NCI-H1436 (cell line): ENCODE measurements at places on chromosomes 7 and 10.

- DNase-seq, result no peak
Measured at GRCh38 chr7:91235211-91235832, 28.9 kb upstream of the FZD1 start.

- no peak for DNase-seq
Measured at GRCh38 chr7:121342631-121343030, 13.8 kb downstream of the WNT16 start.

GRCh38 chr10:35762311-35763030, 120.4 kb upstream of the FZD8 start:
- DNase-seq, result no peak

GRCh38 chr7:39761449-39761848, 138.1 kb downstream of the RALA start:
- no peak for DNase-seq

GRCh38 chr7:107398161-107398560, 71.7 kb upstream of the GPR22 start:
- DNase-seq, result no peak

- DNase-seq, result no peak
Measured at GRCh38 chr10:122018951-122019413, 30.0 kb downstream of the TACC2 start.

DNA sequence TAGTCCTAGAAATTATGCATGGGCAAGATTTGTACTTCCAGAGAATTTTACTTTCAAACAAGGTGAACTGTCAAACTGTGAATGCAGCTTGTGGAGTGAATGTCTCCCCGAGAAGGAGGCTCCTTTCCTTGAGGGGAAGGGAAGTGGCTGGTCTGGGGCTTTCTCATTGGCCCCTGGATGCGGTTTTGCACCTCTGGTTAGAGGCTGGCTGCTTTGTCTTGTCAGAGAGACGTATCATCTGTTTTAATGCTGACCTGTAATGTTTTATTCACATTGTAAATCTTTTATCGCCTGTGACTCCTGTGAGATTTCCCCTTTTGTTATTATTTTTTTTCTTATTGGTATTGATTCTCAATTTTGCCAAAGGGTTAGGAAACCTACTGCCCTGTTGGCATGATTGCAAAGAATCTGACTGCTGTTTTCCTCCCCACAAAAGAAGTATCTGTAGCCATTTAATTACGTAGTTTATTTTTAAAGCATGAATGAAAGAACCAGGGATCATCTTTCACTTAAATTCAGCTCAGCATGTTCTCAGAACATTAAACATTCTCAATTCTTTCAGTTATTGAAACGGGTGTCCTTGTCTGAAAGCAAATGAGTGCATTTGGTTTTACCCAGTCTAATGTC, 238.3 kb upstream of the NFE2L3 start:
- DNase-seq, result peak; percentile 27

DNA sequence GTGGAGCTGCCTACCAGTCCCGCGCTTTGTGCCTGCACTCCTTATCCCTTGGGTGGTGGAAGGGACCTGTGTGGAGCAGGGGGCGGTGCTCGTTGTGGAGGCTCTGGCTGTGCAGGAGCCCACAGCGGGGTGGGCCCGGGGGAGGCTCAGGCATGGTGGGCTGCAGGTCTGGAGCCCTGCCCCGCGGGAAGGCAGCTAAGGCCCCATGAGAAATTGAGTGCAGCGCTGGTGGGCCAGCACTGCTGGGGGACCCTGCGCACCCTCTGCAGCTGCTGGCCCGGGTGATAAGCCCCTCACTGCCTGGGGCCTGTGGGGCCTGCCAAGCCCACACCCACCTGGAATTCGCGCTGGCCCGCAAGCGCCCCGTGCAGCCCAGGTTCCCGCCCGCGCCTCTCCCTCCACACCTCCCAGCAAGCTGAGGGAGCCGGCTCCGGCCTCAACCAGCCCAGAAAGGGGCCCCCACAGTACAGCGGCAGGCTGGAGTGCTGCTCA, 859.6 kb upstream of the KCND2 start:
- DNase-seq, result no peak

- DNase-seq, result no peak
Measured at GRCh38 chr10:22626784-22627183, 87.6 kb downstream of the PIP4K2A start.

DNA sequence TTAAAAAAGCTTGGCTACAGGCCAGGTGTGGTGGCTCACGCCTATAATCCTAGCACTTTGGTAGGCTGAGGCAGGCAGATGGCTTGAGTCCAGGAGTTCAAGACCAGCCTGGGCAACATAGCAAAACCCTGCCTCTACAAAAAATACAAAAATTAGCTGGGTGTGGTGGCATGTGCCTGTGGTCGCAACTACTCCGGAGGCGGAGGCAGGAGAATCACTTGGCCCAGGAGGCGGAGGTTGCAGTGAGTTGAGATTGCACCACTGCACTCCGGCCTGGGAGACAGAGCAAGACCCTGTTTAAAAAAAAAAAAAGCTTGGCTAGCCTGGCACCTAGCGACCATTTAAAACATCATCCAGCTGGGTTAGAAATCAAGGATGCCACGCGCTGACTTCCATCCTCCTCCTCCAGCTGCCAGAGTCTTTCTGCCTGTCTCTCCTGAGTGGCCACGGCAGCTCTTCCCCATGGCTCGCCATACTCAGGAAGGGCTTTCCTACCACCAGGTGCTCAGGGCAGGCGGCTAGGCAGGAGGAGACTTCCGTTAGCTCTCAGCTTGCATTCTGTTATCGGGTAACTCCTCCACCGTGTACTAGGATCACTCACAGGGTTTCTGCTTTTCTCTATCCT, 45.0 kb downstream of the DENND2A start:
- DNase-seq, result no peak

DNA sequence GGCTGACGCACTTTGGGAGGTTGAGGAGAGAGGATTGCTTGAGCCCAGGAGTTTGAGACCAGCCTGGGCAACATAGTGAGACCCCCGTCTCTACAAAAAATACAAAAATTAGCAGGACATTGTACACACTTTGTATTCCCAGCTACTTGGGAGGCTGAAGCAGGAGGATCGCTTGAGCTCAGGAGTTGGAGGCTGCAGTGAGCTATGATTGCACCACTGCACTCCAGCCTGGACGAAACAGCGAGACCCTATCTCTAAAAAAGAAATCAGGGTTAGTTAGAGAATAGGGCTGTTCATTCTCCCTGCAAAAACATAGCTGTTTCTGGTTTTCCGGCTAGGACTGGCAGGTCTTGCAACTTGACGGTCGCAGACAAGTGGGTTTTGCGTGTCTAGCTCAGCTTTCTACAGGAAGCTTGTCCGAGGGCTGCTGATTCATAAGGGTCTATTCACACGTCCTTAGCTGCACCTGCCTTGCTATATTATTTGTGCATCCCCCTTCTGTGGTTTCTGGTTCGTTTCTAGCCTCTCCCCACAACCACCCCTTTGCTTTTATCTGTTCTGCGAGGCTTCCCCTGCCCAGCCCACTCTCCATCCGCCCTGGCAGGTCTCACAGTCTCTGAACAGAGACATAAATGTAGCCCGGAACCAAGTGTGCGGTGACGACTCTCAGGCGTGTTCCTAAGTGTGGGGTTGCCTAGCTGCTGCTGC, 10.7 kb downstream of the AMZ1 start:
- no peak for DNase-seq

DNA sequence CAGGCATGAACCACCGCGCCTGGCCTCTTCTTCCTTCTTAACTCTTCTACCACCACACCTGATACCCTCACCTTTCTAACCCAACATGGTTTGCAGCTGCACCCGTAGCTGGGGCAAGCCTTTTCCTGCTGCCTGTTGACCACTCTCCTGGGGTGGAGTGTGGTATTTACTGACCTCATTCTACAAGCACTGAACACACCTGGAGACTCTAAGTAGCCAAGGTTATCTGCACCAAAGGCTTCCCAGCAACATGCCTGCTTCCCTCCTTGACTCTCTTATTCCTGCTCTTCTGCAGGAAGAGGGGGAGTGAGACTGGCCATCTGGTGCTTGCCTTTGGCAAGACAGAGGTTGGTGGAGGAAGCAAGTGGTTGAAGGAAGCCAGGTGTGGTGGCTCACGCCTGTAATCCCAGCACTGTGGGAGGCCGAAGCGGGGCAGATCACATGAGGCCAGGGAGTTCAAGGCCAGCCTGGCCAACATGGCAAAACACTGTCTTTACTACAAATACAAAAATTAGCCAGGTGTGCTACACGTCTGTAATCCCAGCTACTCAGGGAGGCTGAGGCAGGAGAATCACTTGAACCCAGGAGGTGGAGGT, 10.1 kb downstream of the ACTR1A start:
- no peak for DNase-seq

- no peak for DNase-seq
Measured at GRCh38 chr7:25750744-25751508, 401.1 kb upstream of the NFE2L3 start.

DNA sequence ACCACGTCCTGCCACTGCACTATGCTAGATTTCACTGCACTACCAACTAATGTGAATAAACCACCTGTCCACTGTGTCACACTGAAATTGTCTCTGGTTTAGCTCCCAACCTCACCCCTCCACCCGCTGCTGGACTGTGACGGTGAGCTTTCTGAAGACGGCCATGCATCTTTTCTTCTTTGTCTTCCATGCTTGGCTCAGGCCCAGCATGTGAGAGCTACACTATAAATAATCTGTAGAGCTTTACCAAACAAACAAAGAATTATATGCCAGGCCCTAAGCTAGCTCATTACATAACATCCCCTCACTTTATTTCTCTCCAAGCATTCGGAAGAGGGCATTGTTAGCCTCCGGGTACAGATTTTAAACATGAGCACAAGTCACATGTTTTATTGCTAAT, 633.2 kb downstream of the TNS3 start:
- DNase-seq, result no peak

DNA sequence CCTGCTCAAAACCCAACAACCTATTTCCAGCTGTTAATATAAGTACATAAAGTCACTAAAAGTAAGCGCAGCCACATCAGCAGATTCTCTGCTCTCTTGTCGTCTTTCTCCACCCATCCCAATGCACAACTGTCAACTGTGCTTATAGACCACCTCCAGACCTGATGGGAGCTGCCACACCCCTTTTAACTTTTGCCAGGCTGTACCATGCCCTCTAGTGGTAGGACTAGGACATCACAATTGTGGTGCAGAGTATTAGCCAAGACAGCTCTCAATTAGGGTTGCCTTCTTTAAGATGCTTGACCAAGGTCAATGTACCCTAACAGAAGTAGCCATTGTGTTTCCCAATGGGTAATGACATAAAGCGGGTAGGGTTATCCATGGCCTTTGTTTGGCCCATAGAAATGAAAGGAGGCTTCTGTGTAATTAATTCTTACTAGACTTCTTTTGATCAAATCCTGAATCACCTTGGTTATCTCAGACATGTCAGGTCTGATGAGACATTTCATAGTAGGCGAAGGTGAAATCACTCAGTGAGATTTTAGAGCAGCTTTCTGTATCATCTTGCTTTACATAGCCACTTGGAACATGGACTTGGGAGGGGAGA, 68.1 kb downstream of the SCRN1 start:
- peak; percentile 37 for DNase-seq

DNA sequence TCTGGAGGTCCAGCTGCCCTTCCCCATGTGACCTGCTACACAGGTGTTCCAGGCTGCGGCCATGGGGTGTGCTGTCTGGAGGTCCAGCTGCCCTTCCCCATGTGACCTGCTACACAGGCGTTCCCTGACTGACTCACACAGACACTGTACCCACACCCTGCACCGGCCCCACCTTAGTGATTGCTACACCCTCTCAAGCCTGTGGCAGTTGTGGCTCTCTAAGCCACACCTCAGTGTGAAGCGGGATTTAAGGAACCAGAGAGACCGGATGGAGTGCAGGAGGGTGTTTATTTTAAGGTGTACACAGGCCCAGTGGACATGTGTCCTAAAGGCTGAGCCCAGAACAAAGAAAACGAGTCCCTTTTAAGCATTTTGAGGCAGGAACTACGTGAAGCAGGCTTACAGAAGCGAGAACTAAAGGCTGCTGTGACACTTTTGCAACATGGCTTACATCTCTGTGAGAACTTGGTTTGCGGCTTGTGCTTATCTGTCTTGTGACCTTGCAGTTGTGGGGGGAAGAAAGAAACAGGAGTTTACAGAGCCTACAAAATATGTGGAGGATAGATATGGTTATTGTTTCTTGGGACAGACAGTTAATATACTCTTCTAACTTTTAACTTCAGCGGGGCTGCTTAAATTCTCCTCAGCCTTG, 326.4 kb downstream of the PAXIP1 start:
- no peak for DNase-seq

DNA sequence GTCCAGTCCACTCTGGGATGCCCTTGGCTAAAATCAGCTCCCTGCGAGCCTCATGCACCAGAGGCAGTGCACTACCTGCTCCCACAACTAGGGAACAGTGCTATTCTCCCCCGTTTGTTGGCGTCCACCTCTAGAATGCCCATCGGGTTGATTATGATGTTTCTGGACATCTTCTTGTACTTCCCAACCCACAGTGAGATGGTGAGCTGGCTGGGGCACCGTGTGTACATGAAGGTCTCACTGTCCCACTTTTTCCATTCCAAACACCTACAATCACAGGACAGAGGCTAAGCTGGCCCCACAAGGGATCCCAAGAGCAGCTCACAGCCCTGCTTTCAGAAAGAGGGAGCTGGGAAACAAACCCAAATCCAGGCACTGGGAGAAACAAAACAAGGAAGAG, 126.2 kb upstream of the ZNF92 start:
- DNase-seq, result no peak

GRCh38 chr10:118195729-118196128, 146.4 kb downstream of the FAM204A start:
- DNase-seq, result no peak

DNA sequence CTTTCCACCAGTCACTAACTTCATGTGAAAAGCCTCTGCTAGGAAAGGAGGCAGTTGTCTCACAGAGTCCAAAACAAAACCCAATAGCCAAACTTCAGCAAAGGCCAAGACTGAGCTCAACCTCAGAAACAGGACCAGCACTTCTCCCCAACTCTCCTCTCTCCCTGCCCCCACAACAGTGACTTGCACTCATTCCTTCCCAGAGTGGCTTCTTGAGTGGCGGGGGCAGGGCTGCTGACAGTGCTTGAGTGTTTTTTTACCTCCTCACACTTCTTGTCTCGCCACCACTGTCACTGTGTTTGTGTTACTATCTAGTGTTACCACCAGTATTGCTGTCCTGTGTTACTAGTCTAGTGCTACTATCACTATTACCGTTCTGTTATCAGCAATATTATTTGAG, 206.8 kb downstream of the KLF6 start:
- DNase-seq, result no peak

DNA sequence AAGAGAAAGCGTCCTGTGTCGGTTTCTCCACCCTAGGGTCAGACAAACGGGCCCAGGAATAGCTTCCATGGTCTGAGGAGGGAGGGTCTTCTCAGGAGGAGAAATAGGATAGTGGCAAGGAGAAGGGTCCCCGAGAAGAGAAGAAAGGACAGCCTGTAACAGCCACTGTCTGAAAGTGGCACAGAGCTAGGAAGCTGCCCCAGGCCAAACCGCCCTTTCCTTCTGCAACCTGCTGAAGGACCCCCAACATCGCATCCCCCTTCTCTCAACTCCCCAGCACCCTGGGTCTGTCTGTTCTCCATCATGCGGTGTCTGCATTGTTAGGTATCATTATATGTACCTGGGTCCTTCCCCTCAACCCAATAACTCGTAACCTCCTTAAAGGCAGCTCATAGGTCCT, 47.1 kb downstream of the COL17A1 start:
- DNase-seq, result no peak

- no peak for DNase-seq
Measured at GRCh38 chr10:106278383-106278782, 886.1 kb downstream of the SORCS1 start.

- no peak for DNase-seq
Measured at GRCh38 chr7:73885975-73886798, 25.2 kb downstream of the TMEM270 start.

- no peak for DNase-seq
Measured at GRCh38 chr10:106741006-106741530, 423.4 kb downstream of the SORCS1 start.
